Uterus (tissue), 4 donors: ENCODE measurements at places on chromosomes 2 and 18. TPM values are rescaled to one million over a fixed set of nuclear protein-coding genes. Genes with fewer than 3 reads are reported as not detected.

DNA sequence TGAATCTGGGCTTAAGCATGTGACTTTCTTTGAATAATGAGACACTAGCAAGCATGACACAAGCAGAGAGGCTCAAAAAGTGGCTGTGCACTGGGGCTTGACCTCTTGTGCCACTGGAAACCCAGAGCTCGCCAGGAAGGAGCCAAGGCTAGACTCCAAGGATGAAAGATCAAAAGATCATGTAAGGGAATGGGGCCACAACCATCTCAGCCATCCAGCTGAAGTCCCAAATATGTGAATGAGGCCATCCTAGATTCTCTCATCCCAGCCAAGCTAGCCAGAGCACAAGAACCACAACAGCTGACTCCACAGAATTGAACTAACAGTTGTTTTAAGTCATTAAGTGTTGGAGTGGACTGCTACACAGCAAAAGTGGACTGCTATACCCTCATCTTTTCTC is 288.1 kb downstream of the CCDC178 start:
- H3K27me3 ChIP-seq = no peaks in the 10 kb centered on the region
- H3K27ac ChIP-seq = no peak overlapping the region
- DNase-seq = no peak
- H3K36me3 ChIP-seq = no peaks in the 10 kb centered on the region

Gene NAPG
- total RNA-seq = 38.0 TPM

Gene TFCP2L1
- 0.18 TPM for total RNA-seq

- no peaks in the 10 kb centered on the region for H3K27me3 ChIP-seq
- H3K4me3 ChIP-seq = no peak overlapping the region
- H3K4me1 ChIP-seq = no peaks in the 10 kb centered on the region
- no peak overlapping the region for H3K27ac ChIP-seq
- DNase-seq = no peak
Measured at GRCh38 chr18:62601871-62602270, 79.0 kb downstream of the ZCCHC2 start.

Gene CYP27A1
- 5.4 TPM for total RNA-seq
